ENCODE measurements at places on chromosomes 1 and 21. TPM values are rescaled to one million over a fixed set of nuclear protein-coding genes. Genes with fewer than 3 reads are reported as not detected.

TRAF3IP3 gene
- 8.4 TPM for total RNA-seq

TMEM269 gene
- total RNA-seq: 0.09 TPM

SYTL1 gene
- 49.2 TPM for total RNA-seq

BRINP2 gene
- total RNA-seq: not detected

NBPF6 gene
- not detected for total RNA-seq

Data from upper lobe of left lung (tissue), 6 donors.